Stimulated activated CD8-positive, alpha-beta memory T cell treated with anti-CD3 and anti-CD28 coated beads, Interleukin-2, amount 100 ng/mL, for 48 hours (primary cell): ENCODE measurements at places on chromosomes 1 and 21.

DNA sequence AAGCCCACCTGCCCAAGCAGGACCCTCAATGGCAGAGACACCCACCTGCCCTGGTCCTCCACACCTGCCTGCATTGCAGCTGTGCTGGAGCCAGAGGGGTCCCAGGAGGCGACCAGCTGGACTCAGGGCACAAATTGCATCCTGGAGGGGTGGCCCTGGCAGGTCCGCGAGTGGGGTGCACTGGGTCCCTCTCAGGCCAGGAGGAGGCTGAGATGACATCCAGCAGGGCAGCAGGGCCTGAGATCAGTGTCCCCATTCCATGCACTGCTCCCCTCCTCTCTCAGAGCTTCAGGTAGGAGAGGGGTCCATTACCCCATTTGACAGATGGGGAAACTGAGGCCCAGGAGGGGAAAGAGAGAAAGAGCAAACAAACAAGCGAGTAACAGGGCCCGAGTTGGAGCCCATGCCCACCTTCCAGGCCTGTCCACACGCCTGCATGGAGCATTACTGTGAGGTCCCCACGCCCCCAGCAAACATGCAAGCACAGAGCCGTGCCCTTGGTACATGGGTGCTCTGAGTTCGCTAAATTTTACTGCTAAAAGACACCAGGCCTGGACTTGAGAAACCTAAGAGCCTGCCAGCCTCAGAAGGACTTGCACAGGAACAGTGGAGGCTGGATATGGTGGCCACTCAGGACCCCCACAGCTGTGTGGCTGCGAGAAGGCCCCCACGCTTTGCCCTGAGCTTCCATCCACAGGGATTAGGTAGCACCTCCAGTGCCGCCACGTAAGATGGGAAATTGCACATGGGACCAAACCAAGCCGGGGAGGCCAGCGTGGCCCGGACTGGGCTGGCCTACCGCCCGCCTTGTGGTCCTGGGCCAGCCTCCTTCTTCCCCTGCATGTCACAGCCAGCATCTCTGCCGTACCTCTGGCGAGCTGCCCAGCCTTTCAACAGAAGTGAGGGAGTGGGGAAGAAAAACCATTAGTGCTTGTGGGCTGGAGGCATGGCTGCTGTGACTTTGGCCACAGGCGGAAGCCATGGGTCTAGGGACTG is 7.4 kb downstream of the WNT3A start:
- DNase-seq: no peak

DNA sequence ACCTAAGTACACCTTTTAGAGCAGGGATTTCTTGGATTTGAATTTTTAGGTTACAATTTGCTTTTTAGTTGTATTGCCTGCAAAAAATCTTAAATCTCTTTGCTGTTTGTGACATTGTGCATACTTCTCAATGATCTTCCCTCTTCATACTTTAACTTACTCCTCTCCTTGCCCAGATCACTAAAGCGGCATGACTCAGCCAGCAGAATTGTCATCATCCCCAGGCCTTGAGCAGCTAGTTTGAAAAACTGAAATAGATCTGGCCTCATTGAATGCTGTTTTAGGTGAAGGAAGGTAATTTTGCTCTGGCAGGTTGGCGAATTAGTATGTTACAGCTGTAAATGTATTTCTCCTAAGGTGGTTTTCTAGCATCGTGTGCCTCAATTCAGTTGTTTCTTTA is 145.9 kb downstream of the RYR2 start:
- no peak for DNase-seq

- DNase-seq: no peak
Measured at GRCh38 chr1:247336390-247336789, 4.7 kb upstream of the ZNF496 start.

DNA sequence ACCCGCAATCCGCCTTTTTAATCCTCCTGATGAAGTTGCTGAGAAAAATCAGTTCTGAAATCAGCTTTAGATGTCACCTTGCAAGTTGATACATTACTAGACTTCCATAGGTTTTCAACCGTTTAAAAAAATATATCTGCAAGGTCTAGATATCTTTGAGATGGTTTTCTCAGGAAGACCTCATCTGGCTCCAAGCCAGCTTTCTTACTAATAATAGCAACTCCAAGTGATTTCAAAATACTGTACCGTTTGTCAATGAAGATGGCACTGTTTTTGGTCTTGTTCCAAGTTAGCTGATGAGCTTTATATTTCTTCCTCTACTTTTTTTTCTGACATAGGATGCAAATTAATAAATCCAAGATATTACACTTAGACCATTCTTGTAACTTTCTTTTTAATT is 40.3 kb downstream of the LRRC8C start:
- no peak for DNase-seq

DNA sequence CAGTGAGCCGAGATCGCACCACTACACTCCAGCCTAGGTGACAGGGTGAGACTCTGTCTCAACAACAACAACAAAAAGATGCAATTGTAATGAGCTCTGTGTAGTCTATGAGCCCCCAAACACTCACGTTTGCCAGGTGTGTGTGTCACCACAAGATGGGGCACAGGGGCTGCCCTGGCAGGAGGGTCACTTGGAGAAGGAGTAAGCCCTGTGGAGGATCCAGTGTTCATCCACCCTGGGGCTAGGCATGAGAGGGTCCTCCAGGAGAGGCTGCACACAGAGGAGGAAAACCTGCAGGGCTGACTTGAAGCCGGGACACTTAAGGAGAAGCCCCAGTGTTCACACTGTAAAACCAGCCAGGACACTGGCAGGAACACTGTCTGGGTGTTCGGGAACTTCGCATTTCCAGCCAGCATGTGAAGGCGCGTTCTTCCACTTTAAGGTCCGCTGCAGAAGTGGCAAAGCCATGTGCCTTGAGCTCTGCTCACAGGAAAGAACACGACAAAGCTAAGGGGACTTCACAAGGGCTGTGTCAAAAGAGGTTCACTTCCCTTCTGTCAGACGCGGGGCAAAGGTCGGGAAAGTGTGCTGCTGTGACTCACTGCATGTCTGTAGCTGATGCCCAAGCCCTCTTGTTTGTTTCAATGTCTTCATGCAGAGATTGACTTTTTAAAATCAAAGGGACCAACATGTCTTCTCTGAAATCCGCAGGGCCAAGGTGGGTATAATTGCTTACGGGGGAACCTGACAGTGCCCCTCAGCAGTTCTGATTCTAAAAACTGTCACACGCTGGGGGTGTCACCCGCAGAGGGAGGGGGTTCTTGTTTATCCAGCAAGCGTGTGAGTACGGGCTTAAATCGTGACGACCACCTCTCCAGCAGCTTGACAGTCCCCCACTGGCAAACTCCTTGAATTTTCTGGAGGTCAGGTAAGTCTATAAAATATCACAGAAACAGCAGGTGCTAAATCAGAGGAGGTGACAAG is 102.8 kb downstream of the RIPK4 start:
- no peak for DNase-seq

DNA sequence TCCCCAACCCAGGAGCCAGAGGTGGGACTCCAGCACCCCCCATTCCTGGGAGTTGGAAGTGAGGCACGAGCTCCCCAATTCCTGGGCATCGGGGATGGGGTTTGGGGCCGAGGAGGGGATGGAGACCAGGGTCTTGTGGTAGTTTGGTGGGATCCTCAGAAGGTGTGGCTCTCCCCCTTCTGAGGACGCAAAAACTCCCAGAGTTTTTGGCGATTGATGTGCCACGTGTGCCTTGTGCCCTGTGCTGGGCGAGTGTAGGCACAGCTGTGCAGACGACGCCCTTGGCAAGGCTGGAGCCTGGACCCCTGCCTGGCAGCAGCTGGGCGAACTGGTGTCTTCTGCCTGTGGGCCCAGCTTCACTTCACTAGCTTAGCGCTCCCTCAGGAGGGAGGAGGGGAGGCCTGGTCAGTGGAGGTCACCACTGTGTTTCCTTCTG is 2.6 kb downstream of the GUK1 start:
- DNase-seq: no peak

- DNase-seq: no peak
Measured at GRCh38 chr21:33800753-33801423, 114.7 kb downstream of the ATP5PO start.

DNA sequence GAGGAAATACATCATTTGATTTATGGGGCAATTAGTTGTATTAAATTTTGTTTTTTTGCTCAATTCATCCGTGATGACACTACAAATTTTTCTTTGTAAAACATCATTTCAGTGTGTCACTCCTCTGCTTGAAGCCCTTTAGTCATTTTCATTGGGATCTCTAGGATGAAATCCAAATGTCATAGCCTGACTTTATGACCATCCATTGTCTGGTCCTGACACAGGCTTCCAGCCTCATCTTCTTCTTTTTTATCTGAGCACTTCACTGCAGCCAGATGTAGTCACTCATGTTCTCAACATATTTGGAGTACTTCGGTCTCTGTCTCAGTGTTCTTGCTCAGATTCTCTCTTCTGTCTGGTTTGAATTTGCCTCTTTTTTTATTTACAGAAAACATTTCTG is 173.1 kb downstream of the HMCN1 start:
- DNase-seq: no peak

GRCh38 chr1:8902765-8903164 is 24.3 kb upstream of the ENO1 start:
- no peak for DNase-seq

DNA sequence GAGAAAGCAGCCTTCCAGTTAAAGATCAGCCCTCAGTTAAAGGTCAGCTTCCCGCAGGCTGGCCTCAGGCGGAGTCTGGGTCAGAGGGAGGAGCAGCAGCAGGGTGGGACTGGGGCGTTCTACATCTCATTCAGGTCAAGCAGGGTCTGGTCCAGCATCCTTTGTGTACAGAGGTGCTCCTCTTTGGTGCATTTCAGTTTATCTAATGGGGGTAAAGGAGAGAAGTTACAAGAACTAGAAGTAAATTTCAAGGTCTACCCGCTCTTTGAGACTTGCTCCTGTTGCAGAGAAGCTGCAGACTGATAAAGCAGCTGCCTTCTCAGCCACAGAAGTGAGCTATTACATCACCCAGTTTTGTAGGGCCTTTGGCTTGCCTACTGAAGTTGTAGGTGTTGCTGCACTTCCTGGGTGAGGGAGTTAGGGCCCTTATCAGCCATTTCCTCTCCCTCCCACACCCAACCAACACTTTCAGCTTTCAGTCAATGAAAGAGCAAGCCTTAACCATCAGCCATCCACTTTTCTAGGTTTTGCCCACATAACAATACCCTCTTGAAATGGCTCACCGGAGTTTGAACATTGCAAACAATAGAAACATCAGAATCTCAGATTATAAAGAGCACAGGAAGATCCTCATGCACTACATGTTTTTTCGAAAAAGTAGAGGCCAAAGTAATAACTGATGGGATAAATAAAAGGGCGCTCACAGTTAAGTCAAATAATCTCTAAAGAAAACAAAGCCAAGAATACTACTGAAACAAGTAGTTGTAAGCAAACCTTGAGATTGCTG is 2.8 kb upstream of the NUP210L start:
- peak; percentile 40 for DNase-seq

DNA sequence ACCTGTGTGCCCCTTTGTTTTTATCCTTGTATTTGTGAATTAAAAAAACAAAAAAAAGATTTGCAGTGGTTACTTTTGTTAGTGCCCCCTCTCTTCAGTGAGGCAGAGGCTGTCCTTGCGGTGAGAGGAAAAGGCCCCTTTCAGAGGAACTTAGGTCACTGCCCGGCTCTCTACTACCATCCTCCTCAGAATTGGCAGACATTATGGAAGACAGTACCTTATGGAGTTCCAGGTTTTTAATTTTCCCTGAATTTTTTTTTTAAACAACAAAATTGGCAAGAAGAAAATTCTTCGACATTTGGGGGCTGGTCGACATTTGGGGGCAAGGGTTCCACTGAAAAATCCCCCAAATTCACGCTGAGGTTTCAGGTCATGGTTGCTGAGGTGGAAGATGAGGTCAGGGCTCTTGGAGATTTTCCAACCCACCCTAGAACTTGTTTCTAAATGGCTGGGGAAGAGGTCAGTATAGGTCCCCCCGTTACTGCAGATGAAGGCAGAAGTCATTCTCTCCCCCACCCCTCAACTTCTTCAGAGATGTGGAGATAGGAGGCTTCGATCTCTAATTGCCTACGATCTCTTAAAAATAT is 5.3 kb downstream of the RXFP4 start:
- DNase-seq: no peak

- DNase-seq: no peak
Measured at GRCh38 chr1:66353257-66353656, 180.7 kb upstream of the SGIP1 start.

- no peak for DNase-seq
Measured at GRCh38 chr1:6004412-6005123, 12.3 kb upstream of the NPHP4 start.

- DNase-seq: no peak
Measured at GRCh38 chr21:29650523-29651022, 289.2 kb downstream of the GRIK1 start.

DNA sequence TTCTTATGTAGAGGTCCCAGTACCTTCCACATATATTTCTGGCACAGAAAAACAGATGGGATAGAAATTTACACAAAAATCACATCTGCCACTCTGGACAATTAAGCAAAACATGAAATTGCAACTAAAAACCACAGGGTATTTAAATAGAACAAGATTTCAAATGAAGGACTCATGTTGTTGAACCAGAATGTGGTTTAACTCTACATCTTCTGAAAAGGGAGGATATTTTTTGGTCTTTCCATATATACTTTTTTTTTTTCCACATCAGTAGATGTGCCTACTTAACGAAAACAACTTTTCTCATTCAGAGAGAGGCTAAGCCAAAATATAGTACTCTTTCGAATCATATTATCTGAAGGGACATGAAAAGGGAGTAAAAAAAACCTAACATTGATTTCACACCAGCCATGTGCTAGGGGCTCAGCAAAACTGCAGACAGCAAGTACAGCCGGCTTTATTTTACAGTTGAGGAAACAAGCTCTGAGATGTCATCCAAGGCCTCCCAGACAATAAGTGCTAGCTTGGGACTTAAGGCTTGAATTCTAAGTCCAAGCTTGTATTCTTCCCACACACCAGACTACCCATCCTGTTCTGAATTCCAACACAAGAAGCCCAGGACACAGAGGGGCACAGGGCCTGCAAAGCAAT is 208.9 kb downstream of the PBX1 start:
- DNase-seq: no peak

DNA sequence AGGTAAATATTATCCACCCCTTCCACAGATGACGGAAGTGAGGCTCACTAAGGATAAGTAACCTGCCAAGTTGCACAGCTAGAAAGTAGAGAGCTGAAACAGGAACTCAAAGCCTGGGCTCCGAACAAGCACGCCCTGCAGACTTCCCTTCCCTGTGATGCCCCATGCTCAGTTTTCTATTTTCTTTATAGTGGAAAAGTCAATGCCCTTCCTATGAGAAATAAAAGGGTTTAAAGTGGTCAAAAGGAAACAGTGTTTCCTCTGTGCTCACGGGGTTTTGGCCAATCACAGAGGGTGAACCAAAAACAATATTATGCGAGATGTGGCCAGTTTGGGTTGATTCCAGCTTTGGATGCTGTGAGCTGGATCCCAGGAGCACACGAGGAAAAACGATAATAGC is 44.5 kb downstream of the DDR2 start:
- no peak for DNase-seq

GRCh38 chr1:43129426-43129825 is 42.7 kb downstream of the EBNA1BP2 start:
- no peak for DNase-seq

- no peak for DNase-seq
Measured at GRCh38 chr1:112779665-112780526, 64.8 kb upstream of the PPM1J start.

DNA sequence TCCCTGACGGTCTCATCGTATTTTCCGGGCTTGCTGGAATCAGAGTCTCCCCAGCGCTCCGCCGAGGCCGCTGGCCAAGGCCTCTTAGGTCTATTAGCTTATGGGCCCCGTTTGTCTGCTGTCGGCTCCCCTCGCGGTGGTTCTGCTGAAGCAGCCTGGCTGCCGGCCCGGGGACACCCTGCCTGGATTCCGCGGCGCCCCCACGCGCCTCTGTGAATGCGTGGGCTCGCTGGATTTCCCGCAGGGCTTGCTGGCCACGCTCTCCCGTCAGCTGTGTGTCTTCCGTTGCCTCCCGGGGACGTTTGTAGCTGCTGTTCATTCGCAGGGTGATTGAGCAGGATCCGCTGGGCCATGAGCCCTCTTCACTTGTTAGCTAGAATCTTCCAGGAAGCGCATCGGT is 8.4 kb downstream of the LRRC3 start:
- DNase-seq: no peak
